ENCODE measurements at places on chromosomes 2 and 18. TPM values are rescaled to one million over a fixed set of nuclear protein-coding genes. Genes with fewer than 3 reads are reported as not detected.

DNA sequence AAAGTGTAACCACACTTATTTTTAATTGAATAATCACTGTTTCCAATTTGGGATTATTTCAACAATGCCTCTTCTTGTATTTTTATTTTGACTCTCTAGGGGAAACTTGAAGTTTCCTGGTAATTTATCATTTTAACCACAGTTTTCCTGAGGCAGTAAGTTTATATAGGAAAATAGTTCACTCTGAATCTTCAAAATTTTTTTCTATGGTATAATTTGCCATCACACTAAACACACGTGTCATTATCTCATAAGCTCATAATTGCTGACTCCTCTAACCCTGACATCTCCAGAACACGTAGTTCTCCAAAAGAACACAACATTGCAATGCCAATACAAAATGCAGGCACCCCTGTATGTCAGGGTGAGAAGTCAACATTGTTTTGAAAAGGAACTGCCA lies 102.2 kb upstream of the FZD7 start:
- ATAC-seq = no peak

GRCh38 chr18:12049978-12050811 lies 43.4 kb upstream of the ANKRD62 start:
- no peak for ATAC-seq

DNA sequence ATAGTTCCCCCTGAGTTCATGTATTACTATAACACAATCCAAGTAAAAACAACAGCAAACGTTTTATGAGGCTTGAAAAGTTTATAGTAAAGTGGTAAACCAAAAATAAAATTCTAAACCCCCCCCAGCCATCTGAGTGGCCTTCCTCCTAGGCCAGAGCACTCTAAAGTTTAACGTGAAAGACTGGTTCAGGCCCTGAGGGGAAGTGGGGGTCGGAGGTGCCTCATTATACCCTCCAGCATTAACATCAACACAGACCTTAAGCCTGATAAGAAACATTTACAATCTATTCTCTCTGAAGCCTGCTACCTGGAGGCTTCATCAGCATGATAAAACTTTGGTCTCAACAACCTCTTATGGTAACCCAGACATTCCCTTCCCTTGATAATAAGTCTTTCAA lies 29.0 kb upstream of the CNGA3 start:
- no peak for ATAC-seq

DNA sequence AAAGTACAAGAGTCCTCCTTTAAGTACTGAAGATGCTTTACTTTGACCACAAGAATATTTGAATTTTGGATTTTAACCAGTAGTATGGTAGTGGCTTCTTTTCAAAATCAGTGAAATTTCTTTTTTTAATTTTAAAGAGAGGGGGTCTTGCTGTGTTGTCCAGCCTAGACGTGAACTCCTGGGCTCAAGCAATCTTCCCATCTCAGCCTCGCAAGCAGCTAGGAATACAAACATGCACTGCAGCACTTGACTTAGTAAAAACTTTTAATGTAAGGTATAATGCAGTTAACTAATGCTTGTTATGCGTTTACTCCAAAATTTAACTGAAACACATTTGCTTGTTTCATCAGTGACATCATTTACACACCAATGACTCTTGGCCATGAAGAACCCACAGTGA lies 49.6 kb downstream of the EML4 start:
- ATAC-seq = no peak

GRCh38 chr2:26448651-26449050 lies 29.3 kb downstream of the OTOF start:
- no peak for ATAC-seq

GRCh38 chr18:27995770-27996502 lies 181.0 kb downstream of the CDH2 start:
- ATAC-seq = no peak

- no peak for ATAC-seq
These were observed 26.3 kb downstream of the MBP start for GRCh38 chr18:77106331-77106730.

DNA sequence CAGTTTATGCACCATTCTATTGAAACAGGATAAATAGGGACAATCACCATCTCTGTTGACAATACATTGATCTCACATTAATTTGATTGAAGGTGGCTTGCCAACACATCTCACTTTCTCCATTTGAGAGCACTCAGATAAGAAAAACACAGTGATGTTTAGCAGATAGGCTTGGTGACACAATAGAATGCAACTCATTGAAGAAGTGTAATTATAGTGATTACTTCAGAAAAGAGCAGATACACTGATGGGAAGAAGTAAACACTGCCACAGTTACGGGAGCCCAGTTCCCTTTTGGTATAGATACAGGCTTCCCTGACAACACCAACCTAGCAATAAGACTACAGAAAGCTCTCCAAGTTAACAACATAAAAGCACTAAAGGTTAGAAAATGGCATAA lies 89.1 kb downstream of the FIGN start:
- ATAC-seq = no peak

GRCh38 chr2:230793572-230794359 lies 71.0 kb upstream of the ITM2C start:
- peak; percentile 92 for ATAC-seq

GRCh38 chr2:30569946-30570345 lies 122.9 kb downstream of the LCLAT1 start:
- no peak for ATAC-seq

DNA sequence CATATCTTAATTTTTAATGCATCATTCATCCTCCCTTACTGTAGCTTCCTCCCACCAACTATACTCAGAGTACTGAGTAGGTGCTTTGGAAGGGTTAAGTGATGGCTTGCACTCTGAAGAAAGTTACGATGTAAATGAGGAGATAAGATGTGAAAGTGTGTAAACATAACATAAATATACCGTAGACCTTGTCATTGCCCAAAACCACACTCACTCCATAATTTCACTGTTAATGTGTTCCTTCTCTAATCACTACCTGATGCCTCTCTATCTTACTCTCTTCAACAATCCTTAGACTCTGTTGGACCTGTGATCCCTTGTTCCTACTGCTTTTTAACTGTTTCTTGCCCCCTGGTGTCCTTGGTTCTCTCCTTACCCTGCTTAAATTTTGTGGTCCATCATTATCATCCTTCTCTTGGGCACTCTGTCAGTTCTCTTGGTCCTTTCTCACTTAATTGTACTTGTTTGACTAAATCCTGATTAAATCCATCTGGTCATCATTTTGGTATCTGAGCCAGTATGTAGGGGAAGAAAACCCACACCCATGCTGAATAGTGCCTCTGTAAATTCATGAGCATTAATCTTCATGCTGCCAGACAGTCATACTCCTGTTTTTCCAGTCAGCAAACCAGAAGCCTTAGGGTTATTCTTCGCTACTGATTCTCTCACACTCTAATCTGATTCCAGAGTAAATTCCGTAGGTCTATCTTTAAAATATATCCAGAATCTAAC lies 45.0 kb downstream of the PMS1 start:
- ATAC-seq = no peak

SPP2 gene
- not detected for total RNA-seq

ECEL1 gene
- not detected for total RNA-seq

FEV gene
- total RNA-seq = not detected

REEP1 gene
- total RNA-seq = 107 TPM

RIT2 gene
- not detected for total RNA-seq
